Fibroblast of the aortic adventitia (primary cell): ENCODE measurements at places on chromosomes 11 and 22.

- DNase-seq: no peak
These were observed 44.6 kb upstream of the RIC3 start for GRCh38 chr11:8213376-8213775.

DNA sequence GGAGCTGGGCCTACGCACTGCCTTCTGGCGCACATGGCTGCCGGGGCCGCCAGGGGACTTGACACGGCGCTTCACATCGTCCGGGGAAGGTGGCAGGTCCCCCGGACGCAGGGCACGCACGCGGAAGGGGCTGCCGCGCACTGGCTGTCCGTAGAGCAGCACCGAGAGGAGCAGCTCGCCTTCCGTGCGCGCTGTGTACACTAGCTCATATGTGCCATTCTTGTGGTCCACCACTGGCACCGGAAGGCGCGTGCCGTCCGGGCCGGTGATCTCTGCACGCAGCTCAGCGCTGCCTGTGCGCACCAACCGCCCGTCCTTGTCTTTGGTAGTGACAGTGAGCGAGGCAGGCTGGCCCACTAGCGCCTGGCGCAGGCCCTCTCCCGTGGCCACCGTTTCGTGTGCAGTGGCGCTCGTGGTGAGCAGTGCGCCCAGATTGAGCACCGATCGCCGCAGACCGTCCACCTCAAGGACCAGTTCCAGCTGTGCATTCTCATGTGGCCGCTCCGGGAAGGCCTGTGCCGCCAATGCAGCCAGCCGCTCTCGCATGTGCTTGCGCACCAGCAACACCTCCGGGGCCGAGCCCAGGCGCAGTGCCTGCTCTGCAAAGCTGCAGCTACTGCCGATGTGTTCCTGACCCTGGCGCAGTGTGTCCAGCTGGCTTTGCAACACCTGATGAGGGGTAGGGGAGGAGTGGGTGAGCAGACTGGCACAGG lies 15.7 kb upstream of the HPX start:
- no peak for DNase-seq

DNA sequence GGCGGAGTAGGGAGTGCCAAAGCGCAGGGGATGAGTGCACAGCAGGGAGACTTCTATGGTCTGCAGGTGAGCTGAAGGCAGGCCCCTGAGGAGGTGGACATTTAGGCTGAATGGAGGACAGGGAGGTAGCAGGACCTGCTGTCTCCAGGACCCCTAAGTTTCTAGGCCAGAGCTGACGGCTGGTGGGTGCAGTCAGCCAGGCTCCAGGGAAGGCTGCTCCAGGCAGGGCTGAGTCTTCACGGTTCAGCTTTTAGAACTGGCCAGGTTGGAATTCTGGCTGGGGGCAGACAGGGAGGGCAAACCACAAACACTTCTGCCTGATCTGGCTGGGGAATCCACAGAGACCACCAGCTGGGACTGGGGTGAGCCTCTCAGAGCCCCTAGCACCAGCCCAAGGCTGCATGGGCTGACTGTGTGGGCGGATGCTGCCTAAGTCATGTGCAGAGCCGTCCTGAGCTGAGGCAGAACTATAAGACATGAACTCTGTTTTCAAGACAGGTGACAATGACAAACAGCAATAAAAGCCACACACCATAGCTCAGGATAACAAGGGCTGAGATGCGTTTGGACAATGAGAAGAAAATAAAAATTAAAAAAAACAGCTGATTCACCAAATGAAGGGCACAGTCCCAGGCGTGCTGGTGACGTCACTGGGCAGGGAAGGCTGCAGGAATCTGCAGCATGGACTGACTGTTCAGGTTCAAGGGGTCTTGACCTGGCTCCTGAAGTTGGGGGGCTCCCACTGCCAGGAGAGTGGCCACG lies 10.4 kb upstream of the MALAT1 start:
- DNase-seq: peak; percentile 76

DNA sequence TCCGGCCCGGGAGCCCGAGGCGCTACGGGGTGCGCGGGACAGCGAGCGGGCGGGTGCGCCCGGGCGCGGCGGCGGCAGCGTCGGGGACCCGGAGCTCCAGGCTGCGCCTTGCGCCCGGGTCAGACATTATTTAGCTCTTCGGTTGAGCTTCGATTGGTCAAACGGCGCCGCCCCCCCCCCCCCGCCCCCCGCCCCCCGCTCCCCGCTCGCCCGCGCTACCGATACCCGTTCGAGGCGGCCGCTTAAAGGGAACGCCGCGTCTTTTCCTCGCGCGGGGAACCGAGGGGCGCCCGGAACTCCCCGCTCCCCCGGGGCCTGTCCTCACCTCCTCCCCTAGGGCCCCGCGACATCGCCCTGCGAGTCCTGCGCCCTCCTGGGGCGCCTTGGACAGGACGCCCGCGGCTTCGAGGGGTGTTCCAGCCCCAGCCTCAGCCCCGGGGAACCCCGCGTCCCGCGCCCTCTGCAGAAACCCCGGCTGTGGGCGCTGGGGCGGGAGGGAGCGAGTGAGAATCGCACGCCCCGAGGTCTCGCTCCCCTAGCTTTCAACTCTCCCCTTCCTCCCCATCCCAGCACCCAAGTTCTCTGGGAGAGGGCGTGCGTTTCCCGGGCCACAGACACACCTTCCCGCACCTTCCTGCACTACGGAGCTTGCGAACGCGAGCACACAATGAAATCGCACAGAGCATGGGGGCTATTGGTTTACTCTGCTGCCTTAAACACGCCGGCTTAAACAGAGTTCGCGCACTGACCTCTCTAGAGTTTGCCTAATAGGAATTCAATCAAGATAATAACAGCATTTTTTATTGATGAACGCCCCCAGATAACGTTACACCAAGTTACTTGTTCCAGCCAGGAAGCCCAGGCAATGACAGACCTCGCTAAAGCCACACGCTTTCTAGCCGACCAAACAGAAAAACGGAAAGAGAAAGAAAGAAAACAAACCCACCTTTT lies at the start of gene BDNF:
Gene BDNF, minus strand, starts transcription at position 105 of the 951 bp plus-strand sequence. CDS start 41,891 bp downstream, outside the sequence.
- peak; percentile 55 for DNase-seq

DNA sequence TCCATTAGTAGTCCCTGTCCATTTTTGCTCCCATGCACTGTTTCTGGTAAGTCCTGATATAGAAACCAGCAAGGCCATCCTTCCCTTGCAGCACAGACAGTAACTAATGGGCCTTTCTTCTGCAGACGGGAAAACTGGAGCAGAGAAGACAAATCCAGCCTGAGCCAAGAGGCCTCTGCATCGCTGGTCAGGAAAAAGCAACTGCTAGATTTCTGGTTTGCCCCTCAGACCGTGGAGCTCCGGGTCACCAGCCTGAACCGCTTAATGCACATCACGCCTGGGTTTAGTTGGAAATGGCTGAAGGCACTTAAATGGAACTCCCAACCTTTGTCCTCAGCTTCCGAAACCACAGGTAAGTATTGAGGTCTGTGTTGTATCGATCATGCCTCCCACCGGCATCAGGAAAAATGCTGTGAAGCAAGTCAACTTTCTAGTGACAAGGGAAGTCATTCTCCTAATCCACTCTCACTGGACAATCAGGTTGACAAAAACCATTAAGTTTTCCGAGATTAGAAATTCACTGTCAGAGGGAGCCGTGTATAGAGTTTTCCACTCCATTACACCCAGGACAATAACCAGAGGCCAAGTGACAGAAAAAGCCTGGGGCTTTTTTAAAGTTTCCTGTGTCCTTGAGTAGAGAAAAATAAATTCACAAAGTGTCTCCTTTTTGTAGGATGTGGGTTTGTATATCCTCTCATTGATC lies 14.8 kb upstream of the LMO2 start:
- no peak for DNase-seq

- peak; percentile 96 for DNase-seq
These were observed 455.8 kb downstream of the MIAT start for GRCh38 chr22:27113211-27113635.

DNA sequence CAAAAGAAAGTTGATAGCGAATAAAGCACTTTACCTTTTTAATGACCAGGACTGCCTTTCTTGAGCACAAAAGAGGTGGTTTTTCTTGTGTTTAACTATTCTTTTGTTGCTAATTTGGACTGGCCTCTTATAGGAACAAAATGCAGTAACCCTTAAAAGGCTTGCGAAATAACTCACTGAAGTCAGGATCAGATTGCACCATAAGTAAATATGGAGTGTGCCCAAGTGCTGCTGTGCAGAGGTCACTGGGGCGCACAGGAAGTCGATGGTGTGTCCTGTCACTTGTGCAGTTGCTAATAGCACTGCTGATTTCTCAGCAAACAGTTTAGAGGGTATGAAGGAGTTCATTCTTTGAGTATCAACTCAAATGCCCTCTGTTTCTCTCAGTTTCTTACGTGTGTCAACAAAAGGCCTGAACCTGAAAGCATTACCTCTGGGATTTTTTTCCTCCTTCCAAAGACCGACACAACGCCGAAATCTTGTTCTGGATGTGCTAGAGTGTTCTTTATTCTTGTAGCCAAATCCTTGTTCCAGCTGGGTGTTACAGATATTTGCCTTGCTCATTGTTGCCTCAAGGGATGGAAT lies 71.3 kb downstream of the ATXN10 start:
- DNase-seq: peak; percentile 68

DNA sequence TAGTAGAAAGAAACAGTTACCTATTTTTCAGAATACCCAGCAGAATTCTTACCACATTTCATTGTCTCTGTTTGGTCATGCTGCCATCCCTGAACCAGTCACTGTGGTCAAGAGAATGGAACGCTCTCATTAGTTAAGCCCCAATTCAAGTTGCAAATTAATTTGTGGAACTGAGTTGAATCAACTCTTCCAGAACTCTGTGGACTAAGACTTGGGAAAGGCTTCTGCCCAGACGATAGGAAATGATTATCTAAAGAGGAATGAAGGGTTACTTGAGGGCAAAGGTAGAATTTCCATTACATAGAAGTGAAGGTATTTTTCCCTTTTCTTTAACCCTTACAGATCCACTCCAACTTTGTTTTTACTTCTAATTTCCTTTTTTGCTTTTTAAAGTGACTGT lies 286.4 kb downstream of the DYNC2H1 start:
- DNase-seq: peak; percentile 39

GRCh38 chr11:17547051-17547577 lies at the start of gene OTOG:
OTOG (plus strand) TSS chr11:17547259; CDS start chr11:17547373, 114 bp downstream.
- no peak for DNase-seq

DNA sequence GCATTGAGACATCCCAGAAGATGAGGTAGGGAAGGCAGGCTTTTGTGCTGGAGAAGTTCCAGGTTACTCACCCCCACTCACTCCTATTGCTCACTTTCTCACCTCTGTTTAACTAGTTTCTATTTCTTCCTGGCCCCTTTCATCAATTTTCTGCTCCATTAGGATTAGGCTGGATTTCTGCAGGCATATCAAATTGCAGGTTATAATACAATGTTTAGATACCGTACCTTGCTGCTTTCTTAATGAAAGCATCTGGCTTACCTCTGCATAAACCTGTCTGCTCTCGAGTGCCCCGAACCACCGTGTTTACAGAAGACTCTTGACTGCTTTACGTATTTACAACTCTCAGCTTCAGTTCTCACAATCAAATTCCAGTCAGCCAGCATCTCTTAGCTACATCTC lies 173.7 kb downstream of the ADAMTS15 start:
- no peak for DNase-seq

GRCh38 chr11:126968915-126969314 lies 31.7 kb downstream of the KIRREL3 start:
- no peak for DNase-seq

GRCh38 chr11:63996512-63996911 lies 10.3 kb downstream of the OTUB1 start:
- no peak for DNase-seq

- DNase-seq: no peak
These were observed 59.3 kb downstream of the BDNF start for GRCh38 chr11:27640954-27641353.

GRCh38 chr22:37021710-37022482 lies 2.4 kb downstream of the MPST start:
- DNase-seq: peak; percentile 41

DNA sequence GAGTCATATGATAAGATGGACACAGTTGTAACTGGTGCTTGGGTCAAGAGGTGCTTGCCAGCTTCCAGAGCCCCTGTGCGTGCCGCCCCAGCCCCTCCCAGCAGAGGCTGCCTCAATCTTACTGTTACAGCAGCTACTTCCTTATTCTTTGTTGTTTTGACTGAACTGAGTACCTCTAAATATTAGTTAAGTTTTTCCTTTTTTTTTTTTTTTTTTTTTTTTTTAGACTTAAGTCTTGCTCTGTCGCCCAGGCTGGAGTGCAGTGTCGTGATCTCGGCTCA lies 8.8 kb downstream of the ZBED4 start:
- peak; percentile 12 for DNase-seq

- no peak for DNase-seq
These were observed 109.2 kb downstream of the DSCAML1 start for GRCh38 chr11:117687776-117688175.

DNA sequence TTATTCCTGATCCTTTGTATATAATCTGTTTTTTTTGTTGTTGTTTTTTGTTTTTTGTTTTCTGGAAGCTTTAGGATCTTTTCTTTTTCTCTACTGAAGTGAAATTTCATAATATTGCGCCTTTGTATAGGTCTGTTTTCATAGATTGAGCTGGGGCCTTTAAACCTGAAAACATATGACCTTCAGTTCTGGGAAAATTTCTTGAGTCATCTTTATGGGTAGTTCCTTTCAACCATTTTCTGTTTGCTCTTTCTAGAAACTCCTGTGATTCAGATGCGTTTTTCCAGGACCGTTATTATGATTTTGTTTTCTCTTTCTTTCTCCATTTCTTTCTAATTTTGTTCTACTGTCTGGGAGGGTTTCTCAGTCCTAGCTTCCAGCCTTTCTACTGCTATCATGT lies 43.7 kb downstream of the BSX start:
- no peak for DNase-seq

GRCh38 chr11:44825058-44825785 lies 98.5 kb downstream of the TSPAN18 start:
- no peak for DNase-seq

DNA sequence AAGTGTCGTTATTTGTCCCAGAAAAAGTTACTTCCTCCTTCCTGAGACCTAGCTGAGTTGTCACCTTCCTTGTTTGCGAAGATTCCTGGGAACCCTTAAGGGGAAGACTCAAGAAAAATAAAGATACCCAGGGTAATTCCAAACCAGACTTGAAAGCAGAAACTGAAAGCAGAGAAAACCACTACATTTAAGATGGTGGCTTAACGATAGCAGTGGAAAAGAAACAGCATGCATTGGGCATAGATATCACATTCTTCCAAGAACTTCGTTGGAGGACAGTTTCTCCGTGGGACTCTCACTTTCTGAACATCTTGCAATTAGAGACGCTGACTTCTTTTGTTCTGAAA lies 89.1 kb downstream of the FAM76B start:
- DNase-seq: no peak

- no peak for DNase-seq
These were observed 1263.2 kb downstream of the FAM181B start for GRCh38 chr11:81470446-81470845.

GRCh38 chr22:42885446-42885845 lies 28.4 kb upstream of the ARFGAP3 start:
- DNase-seq: peak; percentile 13

GRCh38 chr11:15871904-15872626 lies 484.3 kb downstream of the SOX6 start:
- no peak for DNase-seq

GRCh38 chr11:132231656-132232347 lies 861.4 kb downstream of the NTM start:
- peak; percentile 16 for DNase-seq

- DNase-seq: peak; percentile 14
These were observed 1.7 kb downstream of the PDE3B start for GRCh38 chr11:14645015-14645912.

- no peak for DNase-seq
These were observed 17.7 kb downstream of the DEFB131B start for GRCh38 chr11:71895961-71896360.
